Activated CD8-positive, alpha-beta memory T cell treated with anti-CD3 and anti-CD28 coated beads for 4 hours (primary cell): ENCODE measurements at places on chromosomes 7 and 10.

- DNase-seq, result no peak
Measured at GRCh38 chr7:107913851-107914250, 22.9 kb downstream of the DLD start.

GRCh38 chr10:46312953-46313352, 26.2 kb downstream of the ANTXRL start:
- DNase-seq, result no peak

DNA sequence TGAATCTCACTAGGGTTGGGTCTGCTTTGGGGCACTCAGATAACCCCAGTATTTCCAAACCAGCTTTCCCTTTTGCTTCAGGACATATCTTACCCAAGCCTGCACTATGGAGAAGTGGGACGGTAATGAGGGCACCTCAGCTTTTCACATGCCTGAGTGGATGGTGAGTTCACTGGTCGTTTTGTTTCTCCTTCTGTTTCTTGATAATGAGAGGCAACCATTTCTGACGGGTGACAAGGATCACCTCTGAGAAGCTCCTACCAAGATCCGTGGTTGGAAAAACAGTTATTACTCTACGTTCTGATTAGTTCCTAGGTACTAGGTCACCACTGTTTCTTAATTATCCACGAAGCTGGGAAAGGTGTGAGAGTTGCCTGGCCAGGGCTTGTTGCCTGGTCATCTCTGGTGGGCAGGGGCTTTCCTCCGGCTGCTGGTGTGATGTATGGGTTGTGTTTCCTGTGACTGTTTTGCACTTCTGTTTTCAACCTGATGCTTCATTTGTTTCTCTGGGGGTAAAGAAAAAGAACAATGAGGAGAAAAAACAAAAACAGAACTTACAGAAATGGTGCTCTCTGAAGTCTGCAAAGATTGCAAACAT, 65.7 kb upstream of the STRIP2 start:
- DNase-seq, result no peak

DNA sequence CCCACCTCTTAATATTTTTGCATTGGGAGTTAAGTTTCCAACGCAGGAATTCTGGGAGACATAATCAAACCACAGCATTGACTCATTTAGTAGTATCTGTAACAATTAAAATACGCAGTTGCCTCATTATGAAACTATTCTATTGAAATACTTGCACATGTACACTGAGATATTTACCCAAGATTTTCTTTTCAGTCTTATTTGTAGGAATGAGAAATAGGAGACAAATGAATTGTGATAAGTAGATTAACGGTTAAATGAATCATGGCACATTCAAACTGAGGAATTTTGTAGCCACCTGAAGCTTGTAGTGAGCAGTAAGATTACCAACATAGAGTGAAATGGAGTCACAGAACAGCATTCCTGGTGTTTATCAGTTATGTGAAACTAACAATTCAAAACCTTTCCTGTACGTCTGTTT, 18.1 kb downstream of the RP9 start:
- DNase-seq, result no peak

DNA sequence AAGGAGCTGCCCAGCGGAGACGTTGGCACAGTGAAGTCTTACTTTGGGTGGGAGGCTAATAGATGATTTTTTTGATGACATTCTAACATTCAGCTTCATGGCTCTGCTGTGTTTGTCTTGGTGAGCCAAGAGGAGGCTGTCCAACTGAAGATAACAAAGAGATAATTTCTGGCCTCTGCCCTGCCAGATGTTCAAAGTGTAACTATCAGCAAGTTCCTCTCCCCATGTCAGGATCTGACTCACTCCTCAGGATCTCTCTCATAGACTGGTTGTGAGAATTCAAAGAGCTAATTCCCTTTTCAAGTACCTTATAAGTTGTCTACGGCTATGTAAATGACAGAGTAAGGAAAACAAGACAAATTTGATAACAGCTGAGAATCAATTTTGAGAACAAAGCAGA, 1340.9 kb downstream of the XPNPEP1 start:
- no peak for DNase-seq

DNA sequence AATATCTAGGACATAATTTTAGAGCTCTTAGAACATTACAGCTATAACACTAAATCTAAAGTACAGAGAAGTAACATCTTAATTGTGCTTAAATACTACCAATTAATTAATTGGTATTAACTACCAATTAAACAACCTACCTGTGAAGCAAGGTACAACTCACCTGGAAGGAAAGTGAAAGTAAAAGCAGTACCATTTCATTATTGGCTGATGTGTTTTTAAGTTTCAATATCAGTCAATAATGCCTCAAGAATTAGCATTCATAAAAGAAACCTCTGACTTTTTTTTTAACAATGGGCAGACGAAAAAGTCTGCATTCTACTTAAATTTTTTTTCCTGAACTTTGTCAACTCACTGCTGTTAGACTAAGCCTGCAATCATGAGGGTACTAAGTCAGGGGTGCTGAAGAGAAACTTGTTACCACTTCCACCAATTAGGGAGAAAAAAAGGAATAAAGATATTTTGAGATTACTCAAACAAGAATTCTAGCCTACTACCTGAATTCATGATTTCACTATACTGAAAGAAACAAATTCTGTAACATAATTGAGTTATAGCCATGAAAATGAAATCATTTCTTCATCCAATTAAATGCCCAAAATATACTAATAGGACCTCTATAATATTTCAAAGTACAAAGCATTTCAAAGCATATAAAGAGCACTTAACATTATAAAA, 19.9 kb downstream of the UPF2 start:
- DNase-seq, result no peak

- DNase-seq, result no peak
Measured at GRCh38 chr7:43868681-43869005, 674 bp downstream of the MRPS24 start.

DNA sequence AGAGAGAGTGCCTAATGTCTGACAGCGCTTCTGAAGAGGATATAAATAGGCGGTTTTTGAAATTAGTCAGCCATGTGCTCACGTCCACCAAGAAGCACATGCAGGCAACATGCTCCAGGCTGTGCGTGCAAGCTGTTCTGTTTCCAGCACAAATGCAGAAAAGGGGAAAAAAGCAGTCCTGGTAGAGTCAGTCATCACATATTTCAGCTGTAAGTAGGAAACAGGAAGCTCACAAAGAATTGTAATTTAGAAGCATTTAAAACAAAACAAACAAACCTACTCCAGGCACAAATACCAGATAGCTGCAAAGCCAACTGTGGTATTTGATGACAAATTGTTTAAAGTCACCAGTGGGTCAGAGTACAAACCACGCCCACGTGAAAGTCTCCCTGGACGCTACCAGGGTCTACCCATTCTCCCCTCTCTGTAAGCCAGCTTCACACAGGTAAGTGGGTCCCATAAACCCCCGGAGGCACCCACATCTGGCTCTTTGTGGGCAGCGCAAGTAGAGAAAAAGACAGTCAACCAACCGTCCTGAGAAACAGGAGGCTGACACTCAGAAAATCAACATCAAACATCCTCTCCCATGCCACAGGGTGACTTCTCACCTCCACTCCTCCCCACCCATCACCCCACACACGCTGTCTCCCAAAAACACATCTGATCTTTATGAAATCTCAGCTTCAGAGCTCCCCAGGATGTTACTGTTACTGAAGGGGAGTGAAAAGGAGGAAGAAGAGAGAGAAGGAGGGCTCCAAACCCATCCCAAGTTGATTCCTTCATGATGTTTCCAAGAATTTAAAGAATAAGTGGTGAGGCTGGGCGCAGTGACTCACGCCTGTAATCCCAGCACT, 186.4 kb downstream of the FAM107B start:
- DNase-seq, result no peak
